ENCODE measurements at places on chromosomes 4 and X.

GRCh38 chr4:74378573-74378972, 13.6 kb downstream of the EREG start:
- no peak for DNase-seq

DNA sequence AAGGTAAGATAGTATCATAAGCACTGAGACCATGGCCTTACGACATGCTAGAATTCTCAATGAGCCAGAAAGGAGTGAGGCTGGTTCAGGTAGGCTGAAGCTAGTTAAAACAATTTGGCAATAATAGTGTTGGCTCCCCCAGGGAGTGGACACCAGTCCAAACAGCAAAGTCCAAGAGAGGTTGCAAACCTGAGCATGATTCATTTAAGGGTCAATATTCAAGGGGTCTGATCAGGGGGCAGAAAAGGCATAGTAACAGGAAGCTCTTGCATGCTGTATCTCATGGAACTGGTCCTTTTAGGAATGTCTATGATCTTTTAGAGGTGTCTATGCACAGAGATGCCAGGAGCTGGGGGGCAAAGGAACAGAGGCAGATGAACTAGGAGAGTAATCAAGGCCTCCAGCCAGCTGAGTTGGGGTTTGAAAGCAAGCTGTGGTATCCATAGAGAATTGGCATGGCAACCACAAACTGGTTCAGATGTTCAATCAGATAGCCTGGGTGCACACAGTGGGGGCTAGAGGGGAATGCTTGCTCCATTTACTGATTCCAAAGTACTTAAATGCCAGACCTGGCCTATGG, 5.1 kb downstream of the GJB1 start:
- DNase-seq = no peak

GRCh38 chr4:81826335-81826734, 354.6 kb upstream of the RASGEF1B start:
- no peak for DNase-seq

GRCh38 chr4:109079731-109080130, 222.7 kb downstream of the COL25A1 start:
- peak; percentile 33 for DNase-seq

DNA sequence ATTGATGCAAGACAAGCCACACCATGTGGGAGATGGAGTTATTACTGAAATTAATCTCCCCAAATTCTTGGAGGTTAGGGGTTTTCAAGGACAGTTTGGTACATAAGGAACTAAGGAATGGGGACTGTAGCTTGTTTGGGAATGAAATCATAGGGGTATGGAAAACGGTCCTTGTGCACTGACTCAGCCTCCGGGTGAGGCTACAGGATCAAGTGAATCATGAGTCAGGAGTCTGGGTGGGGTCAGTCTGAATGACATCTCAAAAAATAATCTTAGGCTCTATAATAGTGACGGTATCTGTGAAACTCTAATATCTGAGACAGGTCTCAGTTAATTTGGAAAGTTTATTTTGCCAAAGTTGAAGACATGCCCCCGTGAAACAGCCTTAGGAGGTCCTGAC, 128.5 kb upstream of the CYSLTR1 start:
- peak; percentile 53 for DNase-seq

DNA sequence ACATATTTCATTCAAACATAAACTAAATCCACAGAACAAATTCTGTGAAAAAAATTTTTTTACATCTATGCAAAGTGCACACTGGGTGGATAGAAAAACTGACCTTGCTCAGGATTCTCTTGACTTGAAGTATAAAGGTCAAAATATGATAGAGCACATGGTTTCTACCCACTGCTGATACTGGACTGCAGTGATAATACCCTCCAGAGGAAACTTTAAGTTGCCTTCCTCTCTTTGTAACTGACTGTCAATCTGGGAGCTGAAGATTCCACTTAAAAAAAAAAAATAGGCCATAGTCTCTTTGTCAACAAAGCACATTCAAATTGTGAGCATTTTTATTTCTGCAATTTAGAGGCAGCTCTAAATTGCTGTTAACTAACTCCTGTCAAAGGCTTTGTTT, 3.2 kb upstream of the AMMECR1 start:
- DNase-seq = no peak

DNA sequence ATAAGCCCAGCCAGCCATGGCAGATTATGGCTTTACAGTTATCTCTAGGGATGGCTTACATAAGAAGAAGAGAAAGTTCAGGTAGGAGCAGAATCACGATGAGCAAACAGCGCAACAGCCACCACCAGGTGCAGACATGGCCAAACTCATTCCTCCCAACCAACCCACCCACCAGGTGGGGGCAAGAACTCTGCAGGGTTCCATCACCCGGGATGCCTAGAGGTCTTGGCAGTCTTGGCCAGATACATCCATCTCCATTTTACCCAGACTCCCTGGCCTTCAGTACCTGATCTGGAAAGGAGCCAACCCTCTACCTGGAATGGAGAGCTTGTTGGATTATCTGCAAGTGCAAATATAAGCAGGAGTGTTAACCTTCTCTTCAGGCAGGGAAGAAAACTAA, 7.5 kb downstream of the TSC22D3 start:
- no peak for DNase-seq

GRCh38 chr4:143351149-143351691, 14.5 kb downstream of the GAB1 start:
- DNase-seq = no peak

DNA sequence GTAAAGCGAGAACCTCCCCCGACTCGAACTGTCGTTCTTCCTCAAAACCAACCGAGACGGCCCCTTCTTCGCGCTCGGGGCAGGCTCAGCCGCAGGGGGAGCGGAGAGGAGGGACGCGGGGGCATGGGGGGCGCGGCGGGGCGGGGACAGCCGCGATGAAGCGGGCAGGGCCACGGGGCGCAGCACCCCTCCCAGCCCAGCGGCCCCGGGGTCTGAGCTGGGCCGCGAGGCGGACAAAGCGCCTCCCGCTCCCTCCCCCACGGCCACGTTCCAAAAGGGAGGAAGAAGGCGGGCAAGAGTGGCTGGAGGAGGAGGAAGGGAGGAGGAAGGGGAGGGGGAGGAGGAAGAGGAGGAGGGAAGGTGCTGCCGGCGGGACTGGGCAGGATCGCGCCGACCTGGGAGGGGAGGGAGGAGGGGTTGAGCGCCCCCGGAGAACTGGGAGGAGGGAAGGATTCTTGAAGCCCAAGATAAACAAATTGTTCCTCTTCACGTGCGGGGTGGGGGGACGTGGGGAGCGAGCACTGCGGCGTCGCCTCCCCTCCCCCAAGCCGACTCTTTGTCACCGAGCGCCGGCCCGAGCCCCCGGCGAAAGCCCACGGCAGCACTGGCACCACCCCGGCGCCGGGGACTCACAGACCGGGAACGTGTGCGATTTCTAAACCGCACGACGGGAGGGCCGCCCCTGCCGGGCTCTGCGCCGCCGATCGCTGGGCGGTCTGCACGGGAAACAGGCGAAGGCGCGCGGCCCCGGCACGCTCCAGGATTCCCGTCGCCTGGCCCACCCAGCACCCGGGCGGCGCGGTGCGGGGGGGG, 2.9 kb downstream of the MAML3 start:
- DNase-seq = peak; percentile 92

- peak; percentile 16 for DNase-seq
Observed at GRCh38 chr4:5808081-5808741, 84.7 kb downstream of the CRMP1 start.

DNA sequence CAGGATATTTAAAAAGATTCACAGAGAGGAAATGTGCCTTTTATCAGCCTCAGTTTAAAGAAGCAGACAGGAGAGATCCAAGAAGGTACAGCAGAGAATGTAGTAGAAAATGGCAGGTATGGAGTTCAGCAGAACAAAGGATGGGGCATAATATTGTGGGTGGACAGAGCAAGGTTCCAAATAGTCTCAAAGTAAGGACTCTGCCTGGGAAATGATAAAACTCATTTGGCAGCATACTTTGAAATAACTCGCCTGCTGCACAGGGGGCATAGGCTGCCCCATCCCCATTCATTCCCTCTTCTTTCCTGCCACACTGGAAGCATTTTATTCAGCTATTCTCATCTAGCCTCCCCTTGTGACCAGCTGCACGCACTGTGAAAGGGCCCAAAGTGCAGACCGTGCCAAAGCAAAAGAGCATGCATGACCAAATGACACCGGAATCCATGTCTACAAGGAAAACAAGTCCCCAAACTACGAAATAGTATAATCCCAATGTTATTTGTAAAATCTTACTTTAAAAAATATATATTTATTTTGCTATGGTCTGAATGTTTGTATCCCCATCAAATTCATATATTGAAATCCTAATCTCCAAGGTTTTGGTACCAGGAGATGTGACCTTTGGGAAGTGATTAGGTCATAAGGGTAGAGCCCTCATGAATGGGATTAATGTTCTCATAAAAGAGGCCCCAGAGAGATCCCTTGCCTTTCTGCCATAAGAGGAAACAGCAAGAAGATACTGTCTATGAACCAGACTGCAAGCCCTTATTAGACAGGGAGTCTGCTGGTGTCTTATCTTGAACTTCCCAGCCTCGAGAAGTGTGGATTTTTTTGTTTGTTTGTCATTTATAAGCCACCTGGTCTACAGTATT, 77.4 kb upstream of the PRSS48 start:
- DNase-seq = no peak

DNA sequence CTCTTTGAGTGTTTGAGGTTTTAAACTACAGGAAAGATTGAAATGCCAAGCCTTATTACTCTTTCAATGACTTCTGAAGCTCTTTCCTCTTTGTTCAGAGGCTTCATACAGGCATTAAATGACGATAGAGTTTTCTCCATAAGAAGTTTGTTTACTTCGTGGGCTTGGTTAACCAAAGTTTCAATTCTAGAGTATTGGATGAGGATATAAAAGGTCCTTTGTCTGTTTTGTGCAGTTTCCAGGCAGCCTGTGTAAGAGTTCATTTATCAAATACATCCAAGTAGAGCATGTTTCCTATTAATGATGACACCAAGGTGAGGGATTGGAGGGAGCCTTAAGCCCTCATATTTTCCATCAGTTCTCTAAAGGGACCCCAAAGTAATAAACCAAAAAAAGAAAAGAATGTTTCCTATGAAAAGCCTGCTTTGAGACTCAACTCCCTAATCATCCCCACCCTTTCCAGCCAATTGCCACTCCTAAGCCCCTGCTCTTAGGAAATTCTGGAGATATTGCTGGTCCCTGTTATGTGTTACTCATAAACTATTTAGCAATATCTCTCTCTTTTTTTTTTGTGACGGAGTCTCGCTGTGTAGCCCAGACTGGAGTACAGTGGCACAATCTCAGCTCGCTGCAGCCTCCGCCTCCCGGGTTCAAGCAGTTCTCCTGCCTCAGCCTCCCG, 106.2 kb upstream of the IL13RA1 start:
- DNase-seq = no peak

DNA sequence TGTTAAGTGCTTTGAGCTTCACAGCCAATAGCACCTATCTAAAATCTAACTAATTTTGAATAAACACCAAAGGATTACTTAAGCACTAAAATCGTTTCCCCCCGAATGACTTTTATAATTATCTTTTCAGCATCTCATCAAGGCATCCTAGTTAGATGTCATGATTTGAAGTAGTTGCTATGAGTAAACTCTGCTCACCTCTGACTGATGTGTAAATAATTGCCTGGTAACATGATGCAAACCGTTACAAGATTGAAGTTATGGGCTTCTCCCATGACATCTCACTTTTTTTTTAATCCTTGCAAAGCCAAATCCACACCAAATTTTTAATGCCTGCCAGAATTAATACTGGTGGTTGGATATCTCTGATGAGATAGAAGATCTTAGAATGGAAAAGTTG, 377.1 kb downstream of the PRDM5 start:
- DNase-seq = no peak

DNA sequence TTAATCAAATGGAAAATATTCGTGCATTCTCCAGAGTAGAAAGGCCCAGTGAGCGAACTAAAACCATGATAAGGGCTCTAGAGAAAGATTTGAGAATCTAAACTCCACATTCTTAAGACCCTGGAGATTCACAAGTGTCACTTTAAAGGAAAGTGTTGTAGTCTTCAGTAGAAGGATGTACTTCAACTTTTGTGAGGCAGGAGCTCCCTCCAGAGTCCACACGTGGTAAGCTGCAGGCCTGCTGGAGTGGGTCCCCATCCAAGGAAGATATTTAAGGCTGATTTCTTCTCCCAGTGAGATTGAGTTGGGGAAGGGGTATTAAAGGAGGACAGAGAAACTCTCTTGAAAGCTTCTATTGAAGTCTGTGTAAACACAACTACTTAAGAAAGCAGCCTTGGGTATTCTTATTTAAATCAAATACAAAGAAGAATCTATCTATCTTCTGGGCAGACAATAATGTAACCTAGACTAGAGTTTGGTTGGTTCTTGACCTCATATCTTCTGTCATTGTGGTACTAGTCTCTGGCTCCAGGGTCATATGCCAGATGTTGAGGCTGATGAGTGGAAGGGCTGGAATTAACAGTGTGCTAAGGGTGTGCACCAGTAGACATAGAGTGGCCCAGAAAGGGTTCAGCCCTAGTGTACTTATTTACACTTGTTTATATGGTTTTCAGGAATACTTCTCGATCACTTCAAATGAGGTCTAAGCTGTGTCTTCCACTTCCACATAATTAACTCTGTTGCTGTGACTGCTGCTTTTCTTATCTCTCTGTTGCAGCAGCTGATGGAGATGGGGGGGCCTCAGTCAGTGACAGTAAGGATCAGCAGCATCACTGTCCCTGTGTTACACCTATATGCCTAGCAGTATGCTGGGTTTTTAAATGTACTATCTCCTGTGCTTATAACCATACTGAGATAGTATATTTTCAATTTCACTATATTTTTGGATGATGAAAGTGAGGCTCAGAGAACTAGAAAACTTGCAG, 76.1 kb downstream of the HMGB2 start:
- peak; percentile 64 for DNase-seq

DNA sequence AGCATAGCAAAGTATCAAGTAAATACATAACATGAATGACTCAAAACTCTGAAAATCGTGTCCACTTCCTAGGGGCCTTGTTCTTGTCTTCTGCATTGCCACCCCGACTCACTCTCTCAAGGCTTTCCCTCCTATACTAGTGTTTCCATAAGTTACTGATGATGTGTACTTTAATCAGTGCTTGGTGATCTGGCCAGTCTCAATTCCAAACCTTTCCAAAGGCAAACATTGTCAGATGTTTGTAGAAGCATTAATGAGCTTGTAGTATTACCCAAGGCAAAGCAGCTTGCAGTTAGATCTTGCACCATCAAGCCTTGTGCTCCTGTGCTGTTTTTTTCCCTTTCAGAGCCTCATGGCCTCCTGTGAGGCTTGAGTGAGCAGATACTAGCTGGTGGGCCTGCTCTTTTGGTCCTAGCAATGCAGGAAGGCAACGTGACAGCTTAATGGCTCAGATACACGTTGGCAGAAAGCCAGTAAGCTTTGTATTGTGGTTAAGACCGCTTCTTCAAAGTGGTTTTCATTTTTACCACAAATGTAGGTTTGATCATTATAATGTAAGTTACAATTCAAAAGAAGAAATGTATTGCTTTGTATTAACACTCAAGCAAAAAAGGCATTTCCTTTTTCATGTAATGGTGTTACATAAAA, 51.8 kb downstream of the RBPJ start:
- peak; percentile 71 for DNase-seq

GRCh38 chr4:70183168-70183939, 12.2 kb upstream of the ODAM start:
- DNase-seq = peak; percentile 24
